ENCODE measurements at places on chromosomes 2 and 18.
A peak's percentile ranks its signal among the peaks of the same experiment; 100 is the strongest.

DNA sequence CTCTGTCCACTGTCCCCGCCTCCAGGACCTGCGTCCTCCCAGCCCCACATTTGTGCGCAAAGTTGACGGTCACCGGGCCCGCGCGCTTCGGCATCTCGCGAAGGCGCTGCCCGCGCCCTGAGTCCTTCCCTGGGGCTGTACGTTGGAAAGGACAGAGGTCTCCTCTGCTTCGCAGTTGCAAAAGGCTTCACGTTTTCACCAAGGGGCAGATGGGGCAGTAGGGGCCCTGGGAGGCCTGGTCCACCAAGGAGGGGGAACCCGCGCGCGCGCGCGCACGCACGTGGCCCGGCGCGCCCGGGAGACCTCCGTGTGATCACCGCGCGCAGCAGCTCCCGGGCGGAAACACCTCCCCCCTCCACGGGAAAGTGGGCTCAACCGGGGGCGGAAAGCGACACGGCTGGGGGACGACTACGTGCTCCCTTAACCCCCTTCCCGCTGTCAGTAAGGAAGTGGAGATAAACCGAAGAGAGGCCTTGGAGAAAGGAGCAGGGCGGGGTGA is 21.9 kb downstream of the TEX44 start:
- DNase-seq = peak; percentile 16

GRCh38 chr2:193382583-193382982 is 1187.8 kb upstream of the TMEFF2 start:
- DNase-seq = no peak

GRCh38 chr18:44325903-44326635 is 354.6 kb upstream of the SETBP1 start:
- DNase-seq = no peak

- DNase-seq = no peak
Observed at GRCh38 chr18:42228581-42228980, 273.5 kb downstream of the PIK3C3 start.

DNA sequence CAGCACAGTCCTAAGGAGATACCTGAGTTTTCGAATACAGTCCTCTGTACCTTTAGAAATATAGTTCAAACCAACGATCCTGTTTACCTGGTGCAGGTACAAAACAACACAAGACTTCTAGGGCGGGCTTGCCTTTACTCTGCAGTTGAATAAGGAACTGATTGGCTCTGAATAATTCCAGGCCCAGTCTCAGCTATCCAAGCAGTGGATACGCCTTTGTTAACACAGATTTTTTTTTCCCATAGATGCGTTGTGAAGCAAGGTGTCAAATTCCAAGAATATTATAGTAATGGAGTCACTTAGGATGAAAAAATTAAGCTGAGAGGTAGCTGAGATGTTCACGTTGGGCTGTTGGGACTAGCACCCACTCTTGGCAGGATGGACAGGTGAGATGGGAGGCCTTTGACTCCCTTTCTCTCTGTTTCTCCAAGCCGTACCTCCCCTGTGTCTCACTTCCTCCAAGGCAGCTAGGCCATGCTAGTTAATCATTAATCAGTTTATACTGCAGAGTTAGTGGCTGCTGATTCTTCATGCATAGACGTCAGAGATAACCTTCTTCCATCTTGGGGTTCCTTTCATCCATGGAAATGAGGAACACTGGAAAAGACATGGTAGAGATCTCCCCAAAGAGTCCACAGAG is 380.8 kb upstream of the ACVR2A start:
- DNase-seq = no peak

GRCh38 chr2:221810650-221811049 is 238.5 kb upstream of the EPHA4 start:
- no peak for DNase-seq

DNA sequence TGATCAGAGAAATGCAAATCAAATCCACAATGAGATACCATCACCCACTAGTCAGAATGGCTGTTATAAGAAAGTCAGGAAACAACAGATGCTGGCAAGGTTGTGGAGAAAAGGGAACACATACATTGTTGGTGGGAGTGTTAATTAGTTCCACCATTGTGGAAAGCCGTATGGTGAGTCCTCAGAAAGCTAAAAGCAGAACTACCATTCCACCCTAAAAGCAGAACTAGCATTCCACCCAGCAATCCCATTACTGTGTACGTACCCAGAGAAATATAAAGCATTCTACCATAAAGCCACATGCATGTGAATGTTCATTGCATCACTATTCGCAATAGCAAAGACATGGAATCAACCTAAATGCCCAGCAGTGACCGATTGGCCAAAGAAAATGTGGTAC is 60.7 kb downstream of the ANKRD62 start:
- no peak for DNase-seq

DNA sequence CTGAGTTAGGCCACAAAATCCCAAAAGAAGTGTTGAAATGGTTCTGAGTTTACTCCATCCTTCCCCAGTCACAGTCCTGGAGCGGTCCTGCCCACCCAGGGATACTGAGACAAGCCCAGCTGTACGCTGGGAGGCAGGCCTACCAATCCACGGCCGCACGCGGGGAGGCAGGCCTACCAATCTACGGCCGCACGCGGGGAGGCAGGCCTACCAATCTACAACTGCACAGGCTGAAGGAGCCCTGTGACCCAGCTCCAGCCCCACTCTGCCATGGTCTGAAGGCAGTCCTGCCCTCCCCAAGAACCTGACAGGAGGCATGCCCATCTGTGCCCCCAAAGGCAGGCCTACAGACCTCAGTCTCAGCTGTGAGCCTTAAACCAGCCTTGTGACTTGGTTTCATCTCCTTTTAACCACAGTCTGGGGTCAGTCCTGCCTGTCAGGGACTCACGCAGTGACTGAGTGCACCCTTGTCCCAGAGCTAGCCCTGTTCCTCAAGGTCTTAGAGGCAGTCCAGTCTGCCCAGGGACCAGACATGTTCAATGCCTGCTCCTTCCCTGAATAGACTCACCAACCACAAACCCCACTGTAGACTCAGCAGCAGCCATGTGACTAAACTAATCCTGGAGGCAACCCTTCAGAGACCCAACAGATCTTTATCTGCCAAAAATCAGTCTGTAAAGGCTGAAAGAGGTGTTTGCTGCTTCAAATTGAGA is 36.8 kb downstream of the GPC1 start:
- no peak for DNase-seq

DNA sequence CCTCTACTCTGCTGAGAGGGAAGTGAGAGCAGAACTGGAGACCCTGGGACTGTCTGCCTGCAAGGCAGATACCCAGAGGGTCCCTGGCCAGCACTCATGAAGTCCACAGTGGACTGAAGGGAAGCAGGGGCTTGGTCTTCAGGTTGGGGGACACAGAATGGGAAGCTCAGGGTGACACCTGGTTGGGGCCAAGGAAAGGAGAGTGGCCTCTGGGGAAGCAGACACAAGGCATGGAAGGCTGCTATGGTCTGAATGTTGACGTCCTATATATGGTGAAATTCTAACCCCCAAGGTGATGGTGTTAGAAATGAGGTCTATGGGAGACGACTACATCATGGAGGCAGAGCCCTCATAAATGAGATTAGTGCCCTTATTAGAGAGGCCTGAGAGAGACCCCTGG is 69.3 kb downstream of the MRO start:
- no peak for DNase-seq

- no peak for DNase-seq
Observed at GRCh38 chr18:49170925-49171505, 220.2 kb upstream of the SMAD7 start.

- no peak for DNase-seq
Observed at GRCh38 chr2:136505462-136505861, 259.9 kb upstream of the THSD7B start.

DNA sequence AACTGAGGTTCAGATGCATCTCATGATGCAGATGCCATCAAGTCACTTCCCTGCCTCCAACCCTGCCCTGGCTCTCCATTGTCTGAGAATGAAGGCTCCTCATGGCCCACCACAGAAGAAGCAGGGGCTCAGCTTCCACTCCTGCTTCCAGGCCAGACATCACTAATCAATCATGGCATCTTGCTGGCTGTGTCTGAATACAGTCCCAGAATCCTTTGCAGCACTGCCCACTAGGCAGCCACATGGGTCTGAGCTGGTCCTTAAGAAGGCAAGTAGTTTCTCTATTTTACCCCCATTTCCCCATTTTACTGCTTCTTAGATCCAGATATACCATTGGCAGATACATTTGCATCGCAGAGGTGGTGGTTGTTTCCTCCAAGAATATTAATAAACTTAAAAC is 7.3 kb downstream of the ASPRV1 start:
- DNase-seq = no peak

GRCh38 chr18:75678627-75679026 is 251.1 kb upstream of the SMIM21 start:
- DNase-seq = no peak

DNA sequence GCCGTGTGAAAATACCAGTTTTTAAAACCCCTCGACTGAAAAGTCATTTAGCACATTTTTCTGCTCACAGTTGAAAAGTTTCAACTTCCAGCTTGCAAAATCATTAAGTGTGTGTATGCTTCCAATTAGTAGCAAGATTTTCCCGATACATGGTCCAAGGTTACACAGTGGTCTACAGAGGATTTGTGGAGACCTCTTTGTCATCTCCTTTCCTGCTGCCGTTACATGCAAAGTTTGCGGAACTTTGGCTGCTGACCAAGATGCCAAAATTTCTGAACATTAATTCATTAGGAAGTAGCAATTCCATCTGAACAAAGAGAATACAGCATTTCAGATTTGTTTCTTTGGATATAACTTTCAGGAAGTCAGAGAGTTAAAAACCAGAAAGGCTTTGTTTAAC is 474.6 kb downstream of the PLCL1 start:
- DNase-seq = no peak

DNA sequence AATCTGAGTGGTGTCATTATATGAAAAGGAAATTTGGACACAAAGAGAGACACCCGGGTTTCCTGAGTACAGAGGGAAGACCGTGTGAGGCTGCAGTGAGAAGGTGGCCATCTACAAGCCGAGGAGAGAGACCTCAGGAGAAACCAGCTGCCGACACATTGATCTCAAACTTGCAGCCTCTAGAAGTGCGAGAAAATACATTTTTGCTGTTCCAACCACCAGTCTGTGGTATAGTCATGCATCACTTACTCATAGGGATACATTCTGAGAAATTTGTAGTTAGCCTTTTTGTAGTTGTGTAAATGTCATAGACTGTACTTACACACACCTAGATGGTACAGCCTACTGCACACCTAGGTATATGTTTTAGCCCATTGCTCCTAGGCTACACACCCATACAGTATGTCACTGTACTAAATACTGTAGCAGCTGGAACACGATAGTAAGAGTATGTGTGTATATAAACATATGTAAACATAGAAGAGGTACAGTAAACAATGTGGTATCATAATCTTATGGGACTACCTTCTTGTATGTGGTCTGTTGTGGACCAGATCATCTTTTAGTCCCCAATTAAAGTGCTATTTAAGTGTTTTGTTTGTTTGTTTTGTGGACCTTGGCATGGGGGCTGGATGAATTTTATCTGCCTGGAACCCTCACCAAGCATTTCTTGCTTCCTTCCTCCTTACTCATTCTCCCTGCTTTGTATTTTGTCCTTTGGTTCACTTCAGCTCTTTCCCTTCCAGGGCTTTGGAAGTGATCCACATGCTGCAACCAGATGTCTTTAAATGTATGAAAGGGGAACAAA is 38.3 kb upstream of the SESTD1 start:
- DNase-seq = no peak

- DNase-seq = no peak
Observed at GRCh38 chr2:7450188-7450832, 533.1 kb downstream of the RNF144A start.

DNA sequence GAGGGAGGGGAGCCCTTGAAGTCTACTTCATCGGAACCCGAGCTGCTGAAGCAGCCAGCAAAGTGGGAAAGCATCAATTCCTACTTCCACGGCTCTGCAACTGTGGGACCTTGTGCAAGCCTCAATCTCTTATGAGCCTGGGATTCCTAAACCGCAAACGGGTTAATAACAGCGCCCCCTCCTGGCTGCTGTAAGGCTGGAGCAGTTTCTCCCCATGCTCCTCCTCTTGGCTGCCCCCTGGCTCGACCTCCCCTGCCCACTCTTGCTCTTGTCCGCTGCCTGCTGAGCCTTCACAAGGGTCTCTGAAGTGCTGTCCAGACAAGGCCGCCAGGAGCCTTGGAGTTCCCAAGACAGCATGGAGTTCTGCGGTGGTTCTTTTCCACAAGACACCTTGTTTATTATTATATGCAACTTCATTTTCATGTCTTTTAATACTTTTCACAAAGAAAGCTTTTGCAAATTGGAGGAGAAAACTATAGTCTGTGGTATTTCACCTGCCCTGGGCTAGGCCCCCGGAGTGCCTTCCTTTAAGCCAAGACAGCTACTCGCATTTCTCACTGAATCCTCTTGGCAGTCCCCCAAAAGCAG is 157.2 kb downstream of the DDX1 start:
- DNase-seq = no peak

- DNase-seq = no peak
Observed at GRCh38 chr2:179344970-179345369, 80.3 kb upstream of the SESTD1 start.

GRCh38 chr2:161233858-161234431 is 73.7 kb downstream of the TANK start:
- DNase-seq = no peak

- DNase-seq = no peak
Observed at GRCh38 chr2:19733951-19734425, 167.8 kb downstream of the TTC32 start.

GRCh38 chr2:67919490-67919889 is 143.3 kb downstream of the C1D start:
- no peak for DNase-seq

- no peak for DNase-seq
Observed at GRCh38 chr2:172013396-172013795, 13.6 kb downstream of the METAP1D start.

GRCh38 chr2:31079665-31080064 is 58.6 kb downstream of the GALNT14 start:
- DNase-seq = no peak

DNA sequence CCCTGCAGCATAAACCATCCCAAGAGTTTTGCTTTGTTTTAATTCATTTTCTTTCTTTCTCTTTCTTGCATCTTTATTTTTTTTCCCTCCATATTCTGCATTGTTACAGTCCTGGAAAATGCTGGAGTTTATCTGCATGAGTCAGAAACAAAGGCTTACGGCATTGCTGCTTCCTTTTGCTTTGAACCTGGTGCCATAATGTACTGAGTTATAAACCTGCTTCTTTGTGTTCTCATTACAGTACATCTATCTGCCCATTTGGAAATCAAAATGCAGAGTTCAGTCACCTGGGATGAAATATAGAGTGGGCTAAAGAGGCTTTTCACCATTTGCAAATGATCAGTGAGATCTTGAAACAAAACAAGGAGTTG is 1009.2 kb upstream of the FANCL start:
- no peak for DNase-seq

- no peak for DNase-seq
Observed at GRCh38 chr2:232387451-232388171, 9.1 kb downstream of the ALPP start.

- no peak for DNase-seq
Observed at GRCh38 chr18:41996020-41996419, 41.0 kb downstream of the PIK3C3 start.

DNA sequence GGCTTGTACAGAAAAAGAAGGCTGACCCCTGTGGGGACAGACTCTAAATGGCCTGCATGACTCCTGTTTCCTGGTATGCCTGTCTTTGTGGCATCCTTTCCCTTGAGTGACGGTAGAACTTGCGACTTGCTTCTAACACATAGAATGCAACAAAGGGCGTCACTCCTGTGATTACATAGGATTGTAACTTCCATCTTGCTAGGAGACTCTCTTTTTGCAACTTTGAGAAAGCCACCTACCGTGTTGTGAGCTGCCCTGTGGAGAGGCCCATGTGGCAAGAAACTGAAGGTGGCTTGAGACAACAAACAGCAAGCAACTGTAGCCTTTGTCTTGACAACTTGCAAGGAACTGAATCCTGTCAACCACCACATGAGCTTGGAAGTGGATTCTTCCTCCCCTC is 46.5 kb downstream of the THNSL2 start:
- DNase-seq = no peak

- no peak for DNase-seq
Observed at GRCh38 chr2:29878898-29879297, 42.5 kb downstream of the ALK start.
